ENCODE measurements at places on chromosomes 16 and 17.

DNA sequence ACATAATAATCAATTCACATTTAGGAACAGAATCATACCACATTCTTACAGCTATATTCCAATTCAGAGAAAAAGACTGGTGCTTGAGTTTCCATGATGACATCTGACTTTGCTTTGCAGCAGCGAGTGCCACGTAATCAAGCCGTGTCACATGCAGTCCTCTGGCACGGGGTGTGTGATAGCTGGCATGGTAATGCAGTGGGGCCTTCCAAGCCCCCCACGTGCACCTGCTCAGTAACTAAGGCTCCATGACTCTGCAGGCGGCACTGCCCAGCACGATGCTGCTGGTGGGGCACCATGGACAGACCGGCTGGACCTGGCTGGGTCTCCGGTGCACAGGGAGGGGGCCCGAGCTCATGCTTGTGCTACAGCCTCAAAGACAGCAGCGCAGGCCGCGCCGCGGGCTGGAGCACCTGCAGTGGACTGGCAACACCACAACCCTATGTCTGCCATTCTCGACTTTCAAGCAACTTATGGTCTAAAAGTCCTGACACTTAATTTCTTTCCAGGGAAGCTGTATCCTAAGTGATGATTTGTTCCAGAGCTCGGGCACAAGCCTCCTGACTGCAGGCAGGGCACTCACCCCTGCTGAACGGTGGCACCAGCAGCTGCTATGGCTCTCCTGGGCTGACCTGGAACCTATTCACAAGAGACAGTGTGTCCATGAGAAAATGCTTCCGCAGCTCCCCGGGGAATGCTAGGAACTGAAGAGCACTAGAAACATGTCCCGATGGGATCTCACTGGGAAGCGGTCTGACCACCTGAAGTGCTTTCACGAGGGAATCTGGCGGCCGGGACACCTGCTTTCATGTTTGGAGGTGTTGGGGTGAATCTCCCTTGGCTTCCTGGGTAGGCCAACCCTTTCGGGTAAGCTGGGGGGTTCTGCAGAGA, 99.5 kb upstream of the DNAH17 start:
- DNase-seq = peak; percentile 45

DNA sequence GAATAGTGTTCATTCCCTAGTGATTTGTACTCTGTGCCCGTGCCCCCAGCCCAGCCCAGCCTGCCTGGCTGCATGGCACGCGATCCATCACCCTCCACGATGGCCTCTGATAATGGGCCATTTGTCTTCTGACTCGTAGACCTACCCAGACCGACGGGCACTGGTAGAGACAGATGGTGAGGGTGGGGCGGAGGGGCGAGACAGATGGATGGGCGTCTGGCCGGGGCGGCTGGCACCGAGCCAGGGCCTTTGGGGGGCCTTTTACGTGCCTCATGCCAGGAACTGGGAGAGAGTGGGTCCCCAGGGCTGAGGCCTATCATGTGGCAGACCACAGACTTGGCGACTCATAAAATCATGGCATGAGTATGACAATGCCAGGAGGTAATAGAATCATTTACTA, 25.4 kb downstream of the CRHR1 start:
- no peak for DNase-seq

GRCh38 chr16:64773638-64774037, 348.2 kb downstream of the CDH11 start:
- no peak for DNase-seq

GRCh38 chr17:6435968-6436367, 1.0 kb upstream of the AIPL1 start:
- peak; percentile 17 for DNase-seq

DNA sequence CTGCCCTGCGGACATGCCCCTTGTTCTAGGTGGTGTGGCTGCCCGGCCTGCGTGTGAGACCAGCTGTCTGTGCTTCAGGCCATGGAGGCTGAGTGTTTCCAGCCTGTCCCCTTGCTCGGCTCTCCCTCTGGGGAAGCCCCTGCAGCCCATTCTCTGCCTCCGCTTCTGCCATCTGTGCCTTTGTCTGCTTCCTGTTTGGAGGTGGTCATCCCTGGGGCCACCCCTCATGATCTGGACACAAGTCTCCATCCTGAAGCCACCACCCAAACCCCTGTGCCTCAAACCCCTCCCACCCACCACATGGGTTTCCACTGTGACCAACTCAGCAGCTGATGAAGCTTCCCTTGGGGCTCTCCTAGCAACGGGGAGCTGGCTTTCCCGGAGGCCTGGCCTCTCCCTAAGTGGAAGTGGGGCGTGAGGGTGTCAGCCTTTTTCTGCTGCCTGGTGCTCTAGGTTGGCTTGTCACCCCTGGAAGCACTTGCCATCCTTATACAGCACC, 184.9 kb downstream of the SEC14L1 start:
- DNase-seq = no peak

DNA sequence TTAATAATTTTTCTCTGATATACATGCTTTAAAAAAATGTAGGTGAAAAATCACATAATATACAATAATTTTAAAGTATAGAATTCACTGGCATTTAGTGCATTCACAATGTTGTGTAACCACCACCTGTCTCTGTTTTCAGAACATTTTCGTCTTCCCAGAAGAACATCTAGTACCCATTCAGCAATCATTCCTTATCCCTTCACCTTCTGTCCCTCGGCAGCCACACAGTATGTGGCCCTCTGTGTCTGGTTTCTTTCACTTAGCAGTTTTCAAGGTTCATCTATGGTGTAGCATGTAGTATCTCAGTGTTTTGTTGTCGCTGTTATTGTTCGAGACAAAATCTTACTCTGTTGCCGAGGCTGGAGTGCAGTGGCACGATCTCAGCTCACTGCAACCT, 33.6 kb downstream of the PRPSAP2 start:
- DNase-seq = no peak

GRCh38 chr17:67244431-67245072, 444 bp downstream of the HELZ start:
- no peak for DNase-seq

GRCh38 chr17:27504188-27504995, 48.1 kb downstream of the KSR1 start:
- DNase-seq = peak; percentile 12

GRCh38 chr16:81526935-81527334, 82.3 kb downstream of the CMIP start:
- no peak for DNase-seq

GRCh38 chr17:55294042-55294751, 29.4 kb downstream of the HLF start:
- no peak for DNase-seq

DNA sequence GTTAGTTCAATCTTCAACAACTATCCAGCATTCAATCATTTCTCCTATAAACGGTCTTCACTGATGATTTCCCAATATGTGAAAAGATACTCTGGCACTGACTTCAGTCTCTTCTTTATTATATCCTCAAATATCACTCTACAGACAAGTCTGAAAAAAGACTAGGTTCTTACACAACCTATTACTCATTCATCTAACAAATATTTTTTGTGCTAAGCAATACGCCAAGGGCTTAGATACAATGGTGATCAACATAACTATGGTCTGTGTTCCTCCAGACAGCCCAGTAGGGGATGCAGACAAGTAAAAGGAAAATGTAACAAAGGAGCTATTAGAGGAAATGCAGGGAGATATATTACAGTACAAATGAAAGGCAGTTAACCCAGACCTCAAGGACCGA, 63.9 kb downstream of the MYO1D start:
- DNase-seq = no peak

- DNase-seq = no peak
Observed at GRCh38 chr17:81090361-81091136, 55.6 kb downstream of the BAIAP2 start.

DNA sequence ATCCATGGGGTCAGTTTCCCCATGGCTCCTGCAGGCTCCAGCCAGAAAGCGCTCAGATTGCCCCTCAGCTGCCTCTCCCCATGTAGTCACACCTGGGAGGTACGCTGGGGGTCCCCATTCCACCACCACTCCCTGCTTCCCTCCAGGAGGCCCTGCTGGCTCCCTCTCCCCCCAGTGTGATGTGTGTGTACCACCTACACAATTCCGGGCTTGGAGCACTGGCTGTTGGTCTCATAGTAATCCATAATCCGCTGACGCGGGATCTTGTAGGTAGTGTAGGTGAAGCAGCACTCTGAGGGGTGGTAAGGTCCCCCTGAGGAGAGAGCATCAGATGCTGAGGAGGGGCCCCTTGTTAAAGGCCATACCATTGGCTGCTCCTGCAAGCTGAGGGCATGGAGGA, 2.4 kb downstream of the CCL14 start:
- DNase-seq = no peak

- no peak for DNase-seq
Observed at GRCh38 chr17:50475362-50475761, 3.3 kb upstream of the RSAD1 start.

DNA sequence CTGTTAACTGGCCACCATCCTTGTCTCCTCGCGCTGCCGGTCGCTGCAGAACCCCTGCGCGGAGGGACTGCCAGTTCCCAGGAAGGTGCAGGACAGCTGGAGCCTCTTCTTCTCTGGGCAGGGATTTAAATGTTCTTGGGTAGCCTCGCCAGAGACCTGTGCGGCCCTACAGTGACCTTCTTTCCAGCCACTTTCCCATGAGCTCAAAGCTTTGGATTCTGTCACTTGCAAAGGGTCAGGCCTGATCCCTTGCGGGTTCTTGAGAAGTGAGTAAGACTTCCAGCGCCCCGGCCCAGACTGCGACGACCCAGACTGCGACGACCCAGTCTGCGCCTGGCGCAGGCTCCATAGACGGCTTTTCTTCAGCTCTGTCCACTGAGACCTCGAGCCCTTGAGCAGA, 1.4 kb upstream of the SLFN5 start:
- no peak for DNase-seq

GRCh38 chr17:33964344-33964979, 290.6 kb upstream of the CCL2 start:
- DNase-seq = no peak

DNA sequence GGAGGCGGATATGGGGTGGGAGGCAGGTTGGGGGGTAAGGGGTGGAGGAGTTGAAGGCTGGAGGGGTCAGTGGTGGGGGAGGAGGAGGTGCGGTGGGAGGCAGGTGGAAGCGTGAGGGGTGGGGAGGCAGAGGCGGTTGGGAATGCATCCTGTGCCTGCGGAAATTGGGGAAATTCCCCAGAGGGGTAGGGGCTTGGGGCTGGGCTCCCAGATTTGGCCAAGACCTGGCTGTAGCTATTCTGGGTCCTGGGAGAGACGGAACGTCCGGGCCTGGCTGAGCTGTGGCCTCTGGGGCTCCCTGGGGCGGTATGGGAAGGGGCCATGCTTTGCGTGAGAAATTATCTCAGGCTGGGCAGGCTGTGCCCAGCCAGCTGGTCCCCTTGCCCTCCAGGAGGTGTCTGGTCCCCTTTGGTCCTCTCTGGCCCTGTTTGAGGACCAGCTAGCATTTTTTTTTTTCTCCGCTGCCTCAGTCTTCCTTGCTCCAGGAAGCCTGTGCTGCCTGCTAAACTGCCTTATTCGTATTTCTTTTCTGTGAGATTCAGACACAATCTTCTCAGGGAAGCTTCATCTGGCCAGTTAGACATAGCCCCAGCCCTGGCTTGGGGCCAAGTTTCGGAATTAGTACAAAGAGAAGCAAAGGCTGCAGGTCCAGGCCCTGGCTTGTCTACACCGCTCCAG, 7.3 kb upstream of the TRPV2 start:
- DNase-seq = no peak

- no peak for DNase-seq
Observed at GRCh38 chr16:17078931-17079631, 391.7 kb downstream of the XYLT1 start.
